ENCODE measurements at places on chromosomes 3 and 15.
A peak's percentile ranks its signal among the peaks of the same experiment; 100 is the strongest.

- no peak for DNase-seq
Measured at GRCh38 chr3:119357190-119357589, 63.0 kb downstream of the ARHGAP31 start.

- DNase-seq: no peak
Measured at GRCh38 chr15:98221144-98221543, 260.6 kb downstream of the ARRDC4 start.

DNA sequence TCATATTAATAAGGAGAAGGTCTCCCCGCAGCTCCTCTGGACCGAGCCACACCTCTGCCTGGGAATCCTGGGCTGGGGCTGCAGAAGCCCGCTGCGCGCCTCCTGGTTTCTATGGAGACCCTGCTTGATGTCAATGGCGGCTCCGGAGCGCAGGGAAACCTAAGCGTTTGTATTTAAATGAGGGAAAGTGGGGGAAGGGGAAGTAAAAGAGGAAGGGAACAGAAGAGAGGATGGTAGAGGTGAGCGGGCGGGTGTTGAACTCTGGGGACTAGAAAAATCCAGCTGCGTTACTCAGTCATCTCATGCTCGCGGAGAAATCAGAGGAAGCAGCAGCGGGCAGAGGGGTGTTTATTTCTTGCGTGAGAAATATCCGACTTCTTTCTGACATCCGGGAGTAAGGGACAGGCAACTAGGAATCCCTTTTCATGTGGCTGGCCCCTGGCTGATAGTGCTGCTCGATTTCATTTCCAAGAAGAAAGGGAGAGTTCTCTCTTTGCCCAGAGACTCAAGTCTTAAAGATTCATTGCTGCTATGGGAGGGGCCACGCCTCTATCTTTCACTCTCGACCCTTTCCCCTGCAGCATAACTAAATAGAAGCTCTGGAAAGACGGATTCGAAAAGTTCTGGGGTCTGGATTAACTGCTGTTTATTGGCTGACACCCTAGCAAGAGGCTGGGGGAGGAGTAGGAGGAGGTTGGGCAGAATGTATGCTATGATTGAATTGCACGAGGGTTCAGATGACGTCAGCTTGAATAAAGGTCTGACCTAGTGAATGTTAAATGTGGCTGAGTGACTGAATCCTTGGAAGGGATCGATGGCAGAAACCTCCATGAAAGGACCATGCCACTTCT is 110.5 kb upstream of the GAP43 start:
- peak; percentile 68 for DNase-seq

DNA sequence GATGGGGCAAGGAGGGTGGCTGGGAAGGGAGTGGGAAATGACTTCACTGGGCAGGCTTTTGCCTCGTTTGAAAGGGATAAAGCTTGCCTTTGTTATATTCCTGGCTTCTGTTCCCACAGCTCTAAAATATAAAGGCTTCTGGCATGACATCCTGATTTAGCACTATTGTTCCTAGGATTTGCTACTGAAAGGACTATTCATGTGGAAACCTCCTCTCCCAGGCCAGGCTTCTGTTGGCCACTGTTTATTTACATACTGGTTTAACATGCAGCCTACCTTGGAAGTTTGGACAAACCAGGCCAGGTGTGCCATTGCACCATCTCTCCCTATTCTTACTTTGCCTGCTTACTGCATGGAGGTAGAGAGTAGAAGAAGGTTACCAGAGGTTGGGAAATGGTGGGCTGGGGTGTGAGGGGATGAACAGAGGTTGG is 2.4 kb upstream of the LMCD1 start:
- DNase-seq: no peak

DNA sequence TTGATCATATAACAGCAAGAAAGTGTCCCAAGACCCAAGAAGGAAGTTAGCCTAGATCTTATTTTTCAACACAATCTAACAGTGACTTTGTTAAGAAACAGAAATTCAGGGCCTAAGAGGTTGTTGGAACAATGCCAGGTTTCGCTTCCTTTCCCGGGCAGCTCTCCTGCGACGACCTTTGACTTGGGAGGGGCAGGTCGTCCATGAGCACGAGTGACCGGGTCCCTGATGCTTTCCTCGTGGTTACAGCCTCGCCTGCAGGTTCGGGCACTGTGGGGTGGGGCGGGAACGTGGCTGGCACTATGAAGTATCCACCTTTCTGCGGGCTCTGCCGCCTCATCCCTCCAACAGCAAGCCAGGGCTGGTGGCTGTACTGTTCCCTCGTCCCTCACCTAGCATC is 90.1 kb upstream of the RGMA start:
- DNase-seq: no peak

GRCh38 chr3:60636846-60637245 is 614.4 kb downstream of the FHIT start:
- DNase-seq: no peak

GRCh38 chr15:58392611-58393161 is 39.1 kb upstream of the LIPC start:
- DNase-seq: no peak

DNA sequence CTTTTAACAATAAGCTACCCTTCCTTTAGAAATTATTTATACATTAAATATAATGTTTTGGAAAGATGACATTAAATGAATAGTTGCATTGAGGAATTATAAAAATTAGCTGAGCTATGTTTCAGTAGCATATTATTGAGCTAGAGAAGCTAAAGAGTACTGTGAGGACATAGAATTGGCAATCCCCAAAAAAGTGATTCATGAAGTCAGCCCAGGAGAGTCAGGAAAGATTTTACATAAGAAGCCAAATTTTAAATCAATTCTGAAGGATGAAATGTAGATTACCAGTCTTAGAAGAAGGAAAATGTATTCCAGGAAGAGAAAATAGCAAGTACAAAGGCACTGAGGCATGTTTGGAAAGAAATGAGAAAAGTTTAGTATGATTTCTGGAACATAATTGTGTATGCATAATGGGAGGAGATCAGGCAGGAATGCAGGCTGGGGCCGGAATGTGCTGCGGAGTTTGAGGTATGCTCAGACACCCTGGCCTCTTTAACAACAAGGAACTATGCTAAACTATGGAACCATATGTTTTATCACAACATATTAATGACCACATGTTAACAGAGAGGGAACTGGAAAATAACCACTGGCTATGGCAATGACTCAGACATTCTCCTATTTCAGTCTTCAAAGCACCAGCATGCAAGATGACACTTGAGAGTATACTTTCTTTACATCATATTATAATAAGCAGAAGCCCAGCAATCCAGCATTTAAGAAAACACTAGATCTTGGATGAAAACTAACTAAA is 103.3 kb upstream of the COL8A1 start:
- peak; percentile 43 for DNase-seq

- no peak for DNase-seq
Measured at GRCh38 chr15:86080302-86080701, 631 bp downstream of the AGBL1 start.
